DMS 273 treated with DMSO at 0.1 percent for 48 hours (cell line): ENCODE measurements at places on chromosomes 16 and 17.

DNA sequence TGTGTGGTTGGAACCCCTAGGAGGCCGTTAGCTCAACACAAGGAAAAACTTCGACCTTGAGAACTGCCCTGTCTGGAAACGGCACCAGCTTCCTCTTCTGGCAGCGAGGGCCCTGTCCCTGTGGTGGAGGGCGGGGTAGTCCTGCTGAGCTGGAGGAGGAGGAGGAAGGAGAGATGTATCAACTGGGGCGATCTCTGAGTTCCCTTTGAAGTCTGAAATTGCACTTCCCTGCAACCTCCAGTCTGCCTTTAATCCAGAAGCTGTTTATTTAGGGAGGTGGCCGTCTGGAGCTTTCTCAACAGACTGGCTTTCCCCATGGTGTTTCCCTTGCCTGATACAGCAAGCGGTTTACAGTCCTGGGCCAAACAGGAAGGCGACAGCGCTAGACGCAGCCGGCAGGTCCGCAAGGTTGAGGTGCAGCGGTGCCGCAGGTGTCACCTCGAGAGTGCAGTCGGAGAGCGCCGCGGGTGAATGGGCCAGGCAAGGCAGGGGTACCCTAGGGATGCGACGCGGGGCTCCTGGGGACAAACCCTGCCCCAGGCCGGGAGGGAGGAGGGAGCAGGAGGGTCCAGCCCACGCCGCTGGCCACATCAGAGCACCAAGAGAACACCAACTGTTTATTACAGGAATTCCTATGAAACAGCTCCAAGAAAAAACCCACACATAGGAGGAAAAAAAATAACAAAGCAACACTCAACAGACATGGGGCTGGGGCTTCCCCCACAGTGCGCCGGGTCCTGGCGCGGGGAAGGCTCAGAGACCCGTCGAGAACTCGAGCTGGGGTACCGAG is 11.4 kb upstream of the MRPS23 start:
- peak; percentile 83 for DNase-seq

GRCh38 chr17:58516644-58517377 is 2.4 kb upstream of the MTMR4 start:
- DNase-seq: no peak

DNA sequence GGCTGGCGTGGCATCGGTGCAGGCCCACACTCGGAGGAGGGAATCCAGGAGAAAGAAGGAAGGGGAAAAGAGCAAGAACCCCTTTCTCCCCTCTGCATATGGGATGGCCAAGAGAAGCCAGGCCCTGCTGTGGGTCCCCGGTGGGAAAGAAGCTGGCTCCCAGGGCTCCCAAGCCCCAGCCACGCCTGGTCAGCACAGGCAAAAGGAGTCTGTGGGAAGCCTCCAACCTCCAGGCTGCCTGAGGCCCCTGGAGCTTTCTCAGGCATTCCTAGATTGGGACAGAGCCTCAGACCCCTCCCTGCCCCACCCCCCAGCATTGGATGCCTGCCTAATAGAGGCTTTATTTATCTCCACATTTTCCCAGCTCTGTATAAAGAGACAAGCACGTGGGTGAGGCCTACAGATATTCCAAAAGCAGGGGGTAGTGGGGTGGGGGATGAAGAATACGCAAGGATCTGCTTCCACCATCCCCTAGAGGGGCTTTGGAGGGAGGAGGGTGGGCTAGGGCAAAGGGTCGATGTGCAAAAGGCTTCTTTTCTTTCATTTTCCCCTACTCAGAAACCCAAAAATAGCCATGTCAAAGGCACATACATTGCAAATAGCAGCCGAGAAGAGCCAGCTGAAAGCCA is 56.4 kb downstream of the MPRIP start:
- no peak for DNase-seq

GRCh38 chr16:23514381-23515152 is 4.3 kb upstream of the GGA2 start:
- no peak for DNase-seq

DNA sequence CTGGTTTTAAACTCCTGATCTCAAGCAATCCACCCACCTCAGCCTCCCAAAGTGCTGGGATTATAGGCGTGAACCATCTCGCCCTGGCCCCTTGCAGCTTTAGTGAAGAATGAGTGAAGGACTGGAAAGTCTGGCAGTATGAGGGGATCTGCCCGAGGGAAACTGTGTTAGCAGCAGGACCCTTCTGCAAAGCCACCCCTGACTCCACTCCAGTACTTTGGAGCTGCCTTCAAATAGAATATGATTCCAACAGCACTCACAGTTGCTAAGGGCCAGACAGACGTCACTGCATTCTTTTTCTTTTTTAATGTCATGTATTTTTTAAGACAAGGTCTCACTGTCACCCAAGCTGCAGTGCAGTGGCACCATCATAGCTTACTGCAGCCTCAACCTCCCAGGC is 52.3 kb downstream of the KPNA2 start:
- no peak for DNase-seq

DNA sequence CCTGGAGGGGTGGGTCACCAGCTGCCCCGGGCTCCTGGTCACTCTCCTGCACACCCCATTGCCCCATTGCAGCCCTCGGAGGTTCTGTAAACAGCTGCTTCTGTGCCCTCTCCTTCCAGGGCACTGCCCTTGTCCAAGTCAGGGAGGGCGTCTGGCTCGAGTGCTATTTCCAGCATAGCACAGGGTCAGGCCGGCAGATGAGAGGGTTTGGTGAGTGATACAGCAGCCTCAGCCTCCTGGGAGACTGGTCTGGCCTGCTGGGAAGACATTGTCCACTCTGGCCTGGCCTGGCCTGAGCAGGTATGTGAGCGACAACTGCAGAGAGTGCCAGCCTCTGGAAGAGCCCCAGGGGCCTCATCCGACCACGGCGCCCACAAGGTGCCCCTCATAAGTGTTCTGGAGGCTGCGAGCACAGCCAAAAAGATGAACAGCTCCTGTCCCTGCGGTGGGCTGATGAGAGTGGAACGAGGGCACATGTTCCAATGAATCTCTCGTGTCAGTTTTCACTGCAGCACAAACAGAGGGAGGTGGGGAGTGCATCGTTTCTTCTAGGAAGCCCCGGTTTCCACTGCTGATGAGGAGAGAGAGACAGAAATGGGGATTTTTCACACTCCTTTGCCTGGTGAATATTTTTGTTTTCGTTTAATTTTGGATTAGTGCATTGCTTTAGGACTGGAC is 105.8 kb upstream of the SDK2 start:
- DNase-seq: no peak

DNA sequence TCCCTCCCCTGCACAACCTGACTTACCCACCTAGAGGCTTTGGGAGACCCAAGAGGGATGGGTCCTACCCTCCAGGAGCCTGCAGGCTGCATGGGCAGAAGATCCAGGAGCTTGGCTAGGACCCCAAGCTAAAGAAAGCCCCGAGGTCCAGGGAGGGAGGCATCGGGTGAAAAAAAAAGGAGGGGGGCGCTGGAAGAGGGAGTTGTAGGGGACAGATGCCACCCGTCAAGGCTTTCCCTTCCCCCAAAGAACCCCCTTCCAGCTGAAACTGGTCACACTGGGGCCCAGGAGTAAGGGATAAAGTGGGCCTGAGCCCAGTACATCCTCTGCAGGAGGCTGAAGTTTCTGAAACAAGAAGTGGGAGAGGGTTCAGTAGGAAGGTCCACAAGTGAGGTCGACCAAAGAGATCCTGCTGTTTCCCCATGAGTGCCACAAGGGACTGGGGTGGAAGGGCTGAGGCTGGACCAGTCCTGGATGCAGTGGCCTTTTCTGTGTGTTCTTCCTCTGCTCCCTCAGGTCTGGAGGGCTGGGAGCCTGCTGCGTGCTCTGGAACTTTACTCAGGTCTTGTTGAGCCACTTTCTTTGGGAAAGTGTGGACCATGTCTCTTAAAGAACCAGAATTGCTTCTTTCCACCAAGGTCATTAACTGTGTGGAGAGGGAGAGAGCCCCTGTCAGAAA is 14.2 kb upstream of the CBFB start:
- no peak for DNase-seq

- no peak for DNase-seq
Measured at GRCh38 chr17:27463235-27463677, 7.0 kb downstream of the KSR1 start.

GRCh38 chr16:56993204-56993603 is 3.8 kb downstream of the NLRC5 start:
- DNase-seq: no peak

GRCh38 chr16:12377497-12377896 is 401.0 kb downstream of the SNX29 start:
- no peak for DNase-seq

DNA sequence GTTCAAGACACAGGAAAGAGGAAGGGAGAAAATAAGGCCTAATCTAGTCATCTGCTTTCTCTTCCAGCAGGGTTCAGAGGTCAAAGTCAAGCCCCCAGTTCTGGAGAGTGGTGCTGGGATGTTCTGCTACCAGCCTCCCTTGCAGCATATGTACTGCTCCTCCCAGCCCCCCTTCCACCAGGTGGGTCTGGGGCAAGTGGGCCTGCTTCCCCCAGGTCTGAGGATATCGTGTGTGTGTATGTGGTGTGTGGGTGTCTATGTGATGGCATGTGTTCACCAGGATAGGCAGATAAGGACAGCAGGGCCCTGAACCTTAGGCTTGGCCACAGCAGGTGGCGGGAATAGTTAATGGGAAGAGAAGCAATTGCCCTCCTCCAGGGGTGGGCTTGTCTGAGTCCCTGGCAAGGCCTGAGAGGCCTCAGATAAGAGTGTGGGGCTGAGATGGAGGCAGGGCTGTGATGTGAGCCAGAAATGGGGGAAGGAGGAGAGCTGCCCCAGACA is 21.1 kb downstream of the FOXN1 start:
- DNase-seq: no peak

GRCh38 chr16:11224096-11224893 is 31.7 kb downstream of the SOCS1 start:
- no peak for DNase-seq

DNA sequence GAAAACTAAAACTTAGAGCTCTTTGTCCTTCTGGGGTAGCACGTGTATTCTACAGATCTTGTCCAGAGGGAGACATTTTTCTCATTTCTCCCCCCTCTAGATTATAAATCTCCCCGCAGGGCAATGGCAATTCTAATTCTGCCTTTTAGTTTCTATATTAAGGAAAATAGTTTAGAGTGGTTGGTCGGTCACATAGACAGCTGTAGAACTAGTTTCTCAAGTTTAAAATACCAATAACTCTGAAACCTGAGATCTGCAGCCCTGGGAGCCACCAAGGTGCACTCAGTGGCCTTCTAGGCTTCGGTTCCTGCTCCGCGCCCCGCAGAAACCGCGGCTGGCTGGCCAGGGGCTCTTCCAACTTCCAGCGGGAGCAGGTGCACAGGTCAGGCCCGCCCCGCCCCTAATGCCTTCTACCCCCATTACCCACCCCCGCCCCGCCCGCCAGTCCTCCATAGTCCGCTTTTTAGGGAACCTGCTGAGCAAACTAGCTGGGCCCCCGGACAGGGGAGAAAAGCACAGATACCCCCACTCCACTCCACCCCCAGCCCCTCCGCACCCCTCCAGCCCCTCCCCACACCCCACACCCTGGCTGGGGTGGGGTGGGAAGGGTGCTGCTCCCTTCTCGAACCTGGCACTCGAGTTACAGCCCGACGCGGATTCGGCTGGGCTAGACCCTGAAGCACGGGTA is 431 bp downstream of the SLFN11 start:
- DNase-seq: no peak

DNA sequence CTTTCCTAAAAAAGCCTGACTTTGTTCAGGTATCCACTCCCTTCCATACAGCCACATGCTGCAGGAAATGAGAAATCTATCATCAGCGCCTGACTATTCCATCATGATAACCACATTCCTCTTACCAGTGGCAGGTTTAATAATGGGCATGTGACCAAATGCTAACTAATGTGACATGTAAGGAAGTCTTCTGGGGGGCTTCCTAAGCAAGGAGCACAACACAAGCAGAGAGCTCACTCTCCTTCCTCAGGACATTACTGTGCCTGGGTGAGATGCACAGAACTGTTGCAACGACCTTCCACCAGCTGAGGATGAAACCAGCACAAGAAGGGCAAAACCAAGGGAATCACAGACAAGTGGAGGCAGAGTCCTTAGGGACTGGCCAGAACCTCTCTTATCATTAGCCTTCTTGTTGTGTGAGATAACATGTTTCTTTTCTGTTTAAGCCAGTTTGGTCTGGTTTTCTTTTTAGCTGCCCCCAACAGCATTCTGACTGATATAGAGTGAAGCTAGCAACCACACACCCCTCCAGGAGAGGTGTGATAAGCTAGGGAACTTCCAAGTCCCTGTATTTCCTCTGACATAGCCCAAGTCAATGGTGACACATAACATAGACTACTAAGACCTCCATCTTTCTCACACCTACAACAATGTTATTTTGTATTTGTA is 16.9 kb downstream of the MYO1D start:
- DNase-seq: no peak

- DNase-seq: no peak
Measured at GRCh38 chr17:63697341-63698286, 2.3 kb downstream of the LIMD2 start.

DNA sequence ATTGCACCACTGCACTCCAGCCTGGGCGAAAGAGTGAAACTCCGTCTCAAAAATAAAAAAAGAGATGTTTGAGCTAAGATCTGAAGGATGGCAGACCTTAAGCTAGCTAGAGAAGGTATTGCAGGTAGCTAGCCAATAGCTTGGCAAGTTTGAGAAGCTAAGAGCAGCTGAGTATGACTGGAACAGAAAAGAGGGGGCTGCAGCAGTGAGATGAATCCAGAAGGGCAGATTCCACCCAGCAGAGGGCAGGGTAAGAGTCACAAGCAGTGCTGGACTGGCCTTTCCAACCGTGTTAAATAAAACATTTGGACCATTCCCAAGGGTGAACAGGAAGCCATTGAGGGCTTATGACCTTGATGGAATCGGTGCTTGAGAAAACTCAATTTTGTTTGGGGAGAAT is 5.7 kb upstream of the PHAF1 start:
- peak; percentile 43 for DNase-seq

GRCh38 chr16:54928411-54929089 is 2.1 kb upstream of the IRX5 start:
- DNase-seq: no peak

DNA sequence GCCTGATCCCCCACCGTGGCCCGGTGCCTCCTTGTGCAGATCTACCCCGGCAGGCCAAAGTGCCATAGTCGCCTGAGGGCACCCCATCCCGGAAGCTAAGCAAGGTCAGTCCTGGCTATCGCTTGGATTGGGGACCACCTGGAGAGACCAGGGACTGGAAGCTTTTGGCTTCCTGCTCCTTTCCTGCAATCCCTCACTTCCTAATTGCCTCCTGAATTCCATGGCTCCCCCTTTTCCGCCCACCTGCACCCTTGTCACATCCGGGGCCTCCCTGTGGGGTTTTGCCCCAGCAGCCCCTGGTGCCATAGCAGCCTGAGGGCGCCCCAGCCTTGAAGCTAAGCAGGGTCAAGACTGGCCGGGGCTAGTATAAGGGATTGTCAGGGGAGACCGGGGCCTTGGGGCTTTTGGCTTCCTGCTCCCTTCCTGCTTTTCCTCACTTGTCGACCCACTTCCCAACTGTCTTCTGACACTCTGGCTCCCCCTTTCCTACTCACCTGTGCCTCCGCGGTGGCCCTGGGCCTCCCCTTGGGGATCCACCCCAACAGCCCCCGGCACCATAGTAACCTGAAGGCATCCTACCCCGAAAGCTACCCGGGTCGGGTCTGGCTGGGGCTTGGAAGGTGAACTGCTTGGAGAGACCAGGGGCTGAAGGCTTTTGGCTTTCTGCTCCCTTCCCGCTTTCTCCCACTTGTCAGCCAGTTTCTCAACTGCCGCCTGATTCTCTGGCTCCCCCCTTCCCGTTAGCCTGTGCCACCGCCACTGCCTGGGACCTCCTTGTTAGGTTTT is 2293.6 kb downstream of the TP53TG3F start:
- no peak for DNase-seq

GRCh38 chr17:15361151-15361550 is 19.8 kb upstream of the TEKT3 start:
- DNase-seq: no peak

- no peak for DNase-seq
Measured at GRCh38 chr17:78347453-78347852, 12.4 kb downstream of the SOCS3 start.
